Fibroblast of upper back skin (primary cell): ENCODE measurements at places on chromosomes 12 and 14.

GRCh38 chr12:101777978-101778377 lies 38.7 kb upstream of the SYCP3 start:
- no peak for DNase-seq

DNA sequence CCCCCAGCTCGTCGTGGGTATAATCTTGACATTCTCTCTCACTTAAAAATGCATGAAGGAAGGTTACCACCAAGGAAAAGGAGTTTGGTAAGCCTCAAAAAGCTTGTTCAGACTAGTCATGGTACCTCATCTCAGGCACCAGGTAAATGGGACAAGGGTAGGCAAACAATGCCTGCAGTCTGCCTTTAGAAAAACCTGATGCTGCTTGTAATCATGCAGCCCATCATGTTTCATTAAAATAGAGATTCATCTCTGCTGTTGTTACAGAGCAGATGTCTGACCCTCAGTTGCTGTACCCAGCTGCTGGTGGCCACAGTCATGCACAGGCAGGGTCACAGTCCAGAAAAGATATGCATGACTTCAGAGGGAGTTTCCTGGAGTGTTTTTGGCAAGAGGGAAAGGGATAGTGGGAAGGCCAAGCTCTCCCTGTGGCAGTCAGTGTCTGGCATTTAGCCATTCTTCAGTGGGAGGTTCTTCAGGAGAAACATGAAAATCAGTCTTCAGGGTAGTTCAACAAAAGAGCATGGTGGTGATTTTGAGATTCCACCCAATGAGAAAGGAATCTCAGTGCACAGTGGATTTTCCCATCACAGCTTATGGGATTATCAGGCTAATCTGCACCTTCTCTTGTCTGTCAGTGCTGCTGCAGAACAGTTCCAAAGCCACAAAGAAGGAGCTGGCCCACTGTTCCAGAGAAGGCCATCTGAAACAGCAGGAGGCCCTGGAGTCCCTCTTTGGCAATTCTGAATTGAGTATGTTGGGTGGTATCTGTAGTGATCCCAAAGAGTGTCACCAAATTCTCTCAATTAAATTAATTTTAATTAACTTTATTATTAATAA lies 202.7 kb upstream of the FRMD6 start:
- peak; percentile 83 for DNase-seq

DNA sequence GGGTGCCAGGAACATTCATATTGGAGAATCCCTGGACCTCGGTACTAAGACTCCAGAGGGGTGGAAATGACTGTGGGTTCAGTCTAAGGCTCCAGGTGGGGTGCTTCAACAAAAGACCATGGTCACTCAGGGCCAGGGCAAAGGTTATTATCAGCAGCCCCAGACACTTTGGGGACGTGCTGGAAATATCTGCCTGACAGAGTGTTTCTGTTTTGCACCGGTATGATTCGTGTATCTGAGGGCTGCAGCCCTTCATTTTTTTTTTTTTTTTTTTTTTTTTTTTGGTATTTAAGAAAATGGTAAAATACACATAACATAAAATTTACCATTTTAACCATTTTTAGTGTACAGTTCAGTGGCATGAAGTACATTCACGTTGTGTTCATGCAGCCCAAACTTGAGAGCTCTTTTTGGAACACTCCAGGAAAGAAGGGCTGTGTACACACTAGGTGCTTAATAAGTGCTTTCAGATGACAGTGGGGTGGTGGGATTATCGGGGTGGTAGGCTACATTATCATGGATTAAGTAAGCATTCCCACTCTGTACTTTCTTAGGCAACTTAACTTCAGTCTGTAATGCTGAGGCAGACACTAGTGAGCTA lies 120.3 kb downstream of the CHST11 start:
- no peak for DNase-seq

DNA sequence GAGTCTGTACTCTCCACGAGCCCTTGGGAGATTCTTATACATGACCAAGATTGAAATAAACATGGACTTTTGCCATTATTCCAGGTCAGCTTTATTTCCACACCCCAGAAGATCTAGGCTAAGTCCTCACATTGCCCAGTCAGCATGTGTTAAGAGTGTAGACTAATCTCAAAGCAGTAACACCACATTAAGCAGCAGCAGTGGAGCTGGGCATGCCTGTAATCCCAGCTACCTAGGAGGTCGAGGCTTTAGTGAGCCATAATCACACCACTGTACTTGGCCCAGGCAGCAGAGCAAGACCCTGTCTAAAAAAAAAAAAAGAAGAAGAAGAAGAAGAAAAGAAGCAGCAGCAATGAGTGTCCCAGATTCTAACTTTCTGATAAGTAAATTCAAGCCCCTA lies 65.5 kb downstream of the C12orf56 start:
- DNase-seq, result no peak
